ENCODE measurements at places on chromosomes 7 and 10. TPM values are rescaled to one million over a fixed set of nuclear protein-coding genes. Genes with fewer than 3 reads are reported as not detected.
A peak's percentile ranks its signal among the peaks of the same experiment; 100 is the strongest.

DNA sequence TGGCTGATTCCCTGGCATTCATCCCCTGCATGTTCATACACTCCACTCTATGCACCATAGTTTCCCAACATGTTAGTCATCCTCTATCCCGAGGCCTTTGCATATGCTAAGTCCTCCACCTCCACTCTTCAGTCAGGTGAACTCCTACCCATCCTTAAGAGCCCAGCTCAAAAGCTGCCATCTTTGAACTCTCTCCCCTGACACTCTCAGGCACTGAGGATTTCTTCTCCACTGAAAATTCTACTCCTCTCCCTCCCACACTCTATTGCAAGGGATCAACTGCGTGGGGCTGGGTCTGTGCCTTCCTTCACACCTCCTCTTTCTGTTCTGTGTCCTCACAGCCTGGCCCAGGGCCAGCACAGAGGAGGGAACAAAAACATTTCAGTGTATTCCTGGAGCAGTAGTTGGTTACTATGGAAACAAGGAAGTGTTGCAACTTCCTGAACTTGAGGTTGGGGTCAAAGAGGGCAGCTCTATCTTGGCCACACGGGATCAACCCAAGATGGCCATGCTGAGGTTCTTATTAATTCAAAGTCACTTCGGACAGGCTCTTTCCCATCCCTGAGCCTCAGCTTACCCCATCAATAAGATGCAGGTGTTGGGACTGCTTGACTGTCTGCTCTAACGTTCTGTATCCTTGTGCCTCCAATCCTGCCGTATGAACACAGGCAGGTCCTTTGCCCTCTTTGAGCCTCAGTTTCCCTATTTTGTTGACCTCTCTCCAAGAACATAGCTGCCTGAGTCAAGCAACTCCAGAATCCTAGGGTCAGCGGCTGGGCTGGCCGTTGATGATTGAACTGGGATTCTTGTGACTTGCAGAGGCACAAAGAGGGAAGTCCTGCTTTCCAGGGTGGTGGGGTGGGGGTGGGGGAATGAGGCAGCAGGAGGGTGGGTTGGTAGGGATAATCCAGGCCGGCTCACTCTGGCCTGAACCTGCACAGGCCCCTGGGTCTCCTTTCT lies 15.5 kb downstream of the ZMIZ1 start:
- peak; percentile 68 for DNase-seq

The ADGRA1 gene
- total RNA-seq = not detected

The PPP1R17 gene
- total RNA-seq = not detected

DNA sequence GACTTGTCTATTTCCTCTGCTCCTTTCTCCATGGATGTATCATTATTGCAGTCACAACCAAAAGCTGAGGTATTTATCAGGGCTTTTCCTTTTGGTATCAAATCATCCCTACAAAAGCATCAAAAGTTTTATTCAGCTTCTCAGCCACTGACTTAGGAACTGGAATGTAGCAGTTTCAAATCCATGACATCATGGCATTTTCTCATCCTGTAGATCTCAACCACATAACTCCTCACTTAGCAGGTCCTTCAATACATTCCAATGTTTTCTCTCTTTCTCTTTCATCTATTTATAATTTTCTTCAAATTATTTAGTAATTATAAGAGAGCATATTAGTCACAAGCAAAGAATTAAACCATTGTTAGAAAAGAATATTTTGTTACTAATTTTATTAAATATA lies 537.4 kb upstream of the SORCS1 start:
- DNase-seq = no peak

GRCh38 chr10:17651896-17652295 lies 7.9 kb downstream of the STAM start:
- DNase-seq = no peak

The PPP1R3A gene
- not detected for total RNA-seq

GRCh38 chr10:92757066-92757710 lies 67.4 kb downstream of the HHEX start:
- DNase-seq = peak; percentile 94

- no peak for DNase-seq
These were observed 119.9 kb downstream of the LRRC18 start for GRCh38 chr10:48819783-48820182.

DNA sequence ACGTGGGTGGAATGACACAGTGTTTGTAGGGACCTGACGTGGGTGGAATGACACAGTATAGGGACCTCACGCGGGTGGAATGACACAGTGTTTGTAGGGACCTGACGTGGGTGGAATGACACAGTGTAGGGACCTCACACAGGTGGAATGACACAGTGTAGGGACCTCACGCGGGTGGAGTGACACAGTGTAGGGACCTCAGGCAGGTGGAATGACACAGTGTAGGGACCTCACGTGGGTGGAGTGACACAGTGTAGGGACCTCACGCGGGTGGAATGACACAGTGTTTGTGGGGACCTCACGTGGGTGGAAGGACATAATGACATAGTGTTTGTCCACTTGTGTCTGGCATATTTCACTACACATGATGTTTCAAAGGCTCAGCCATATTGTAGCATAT lies 19.3 kb downstream of the PPP2R2D start:
- no peak for DNase-seq

DNA sequence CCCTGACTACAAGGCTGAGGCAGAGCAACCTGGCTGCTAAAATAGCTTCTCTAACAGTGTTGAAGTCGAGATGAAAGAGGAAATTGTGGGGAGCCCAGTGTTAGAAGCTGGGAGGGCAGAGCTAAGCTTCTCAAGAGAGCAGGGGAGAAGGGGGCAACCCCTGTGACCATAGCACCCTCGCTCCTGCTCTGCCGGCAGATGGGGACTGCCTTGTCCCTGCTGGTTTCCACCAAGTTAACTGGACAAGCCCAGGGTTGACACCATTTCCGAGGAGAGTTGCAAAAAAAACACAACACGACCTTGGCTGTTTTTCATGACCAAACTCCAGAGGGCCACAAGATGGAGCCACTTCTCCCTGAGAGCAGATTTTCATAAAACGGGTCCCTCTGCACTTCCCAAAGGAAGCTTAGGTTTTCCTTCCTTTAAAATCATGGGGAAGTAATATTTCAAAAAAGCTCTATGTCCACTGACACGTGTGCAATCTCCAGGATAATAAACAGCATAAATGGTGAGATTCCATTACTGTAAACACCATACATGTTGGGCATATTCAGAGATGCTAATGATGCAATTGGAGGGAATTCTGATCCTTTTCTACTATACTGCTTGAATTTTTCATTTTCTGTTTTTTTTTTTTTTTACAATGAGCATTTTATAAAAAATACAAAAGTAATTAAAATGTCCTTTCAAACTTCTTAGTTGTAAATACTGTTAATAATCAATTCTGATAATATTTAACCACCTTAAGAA lies 140.4 kb downstream of the PIP4K2A start:
- no peak for DNase-seq

- no peak for DNase-seq
These were observed 851.0 kb upstream of the PHF14 start for GRCh38 chr7:10122551-10123100.

GRCh38 chr7:69062020-69062765 lies 536.1 kb upstream of the AUTS2 start:
- DNase-seq = no peak

GRCh38 chr10:109919220-109919619 lies 4.1 kb downstream of the XPNPEP1 start:
- DNase-seq = no peak

The FBXO24 gene
- total RNA-seq = 1.3 TPM

The DNAJC30 gene
- total RNA-seq = 3.5 TPM

The MRC1 gene
- 0.14 TPM for total RNA-seq

The CRYGN gene
- 0.07 TPM for total RNA-seq

DNA sequence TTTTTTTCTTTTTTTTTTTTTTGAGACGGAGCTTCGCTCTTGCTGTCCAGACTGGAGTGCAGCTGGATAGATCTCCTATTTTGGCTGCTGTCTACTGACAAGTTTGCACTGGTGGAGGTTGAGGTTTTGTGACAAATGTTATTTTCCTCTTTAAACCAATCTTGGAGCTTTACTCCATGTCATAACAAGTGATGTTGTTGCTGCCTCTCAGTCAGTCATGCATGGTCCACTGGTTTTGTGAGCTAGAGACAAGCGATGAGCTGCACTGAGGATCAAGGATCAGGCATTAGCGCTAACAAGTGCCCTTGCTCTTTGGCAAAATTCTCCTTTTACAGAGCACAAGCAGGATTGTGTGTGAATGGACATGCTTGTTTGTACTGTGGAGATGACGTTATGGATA lies 805 bp upstream of the WDFY4 start:
- no peak for DNase-seq

DNA sequence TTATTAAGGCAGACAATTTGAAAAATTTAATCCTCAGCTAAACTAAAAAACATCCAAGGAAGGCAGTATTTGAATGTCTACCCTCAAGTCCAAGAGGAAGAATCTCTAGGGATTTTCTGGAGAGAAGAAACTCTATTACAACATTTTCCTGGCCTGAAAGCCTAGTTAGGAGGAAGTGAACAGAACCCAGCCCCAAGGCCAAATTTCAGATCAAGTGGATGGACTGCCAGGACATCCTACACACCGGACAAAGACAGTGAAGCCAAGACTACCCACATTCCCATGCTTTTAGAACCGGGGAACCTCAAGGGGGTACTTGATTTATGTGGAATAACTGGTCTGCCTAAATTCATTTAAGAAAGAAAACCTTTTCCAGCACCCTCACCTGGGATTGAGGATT lies 108.9 kb upstream of the MEOX2 start:
- no peak for DNase-seq

The MYL10 gene
- not detected for total RNA-seq

DNA sequence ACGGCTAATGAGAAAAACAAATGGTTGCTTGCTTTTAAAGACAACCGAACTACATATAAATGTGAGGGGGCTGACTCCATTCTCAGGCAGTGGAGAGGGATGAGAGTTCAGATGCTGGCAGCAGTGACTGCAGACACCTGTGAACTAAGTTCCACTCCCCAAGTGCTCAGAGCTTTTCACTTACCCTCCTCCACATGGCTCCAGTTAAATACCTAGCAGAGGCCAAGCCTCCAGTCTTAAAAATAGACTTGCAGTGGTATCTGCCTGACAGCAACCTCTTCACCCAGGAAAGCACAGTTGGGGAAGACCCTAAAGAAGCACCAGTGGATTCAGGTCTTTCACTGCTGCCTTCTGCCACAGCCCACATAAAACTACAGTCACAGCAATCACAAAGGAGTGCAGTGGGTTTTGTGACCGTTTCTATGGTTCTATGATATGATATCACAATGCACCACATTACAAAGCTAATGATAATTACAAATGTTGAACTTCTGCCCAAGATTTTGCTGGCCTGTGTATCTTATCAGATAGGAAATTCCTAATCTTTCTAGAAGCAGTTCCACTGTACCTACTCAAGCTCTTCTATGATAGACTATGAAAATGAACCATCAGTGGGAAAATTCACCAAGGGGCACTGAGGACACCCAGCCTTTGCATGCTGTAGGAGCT lies 3.3 kb upstream of the ABLIM1 start:
- DNase-seq = no peak

The STEAP1 gene
- 3.8 TPM for total RNA-seq

All from NCI-H460 (cell line).